ENCODE measurements at places on chromosomes 3 and 15. TPM values are rescaled to one million over a fixed set of nuclear protein-coding genes. Genes with fewer than 3 reads are reported as not detected.

Gene PCYT1A
- 48.7 TPM for total RNA-seq

GRCh38 chr3:60185161-60185560, 1066.1 kb downstream of the FHIT start:
- DNase-seq, result no peak

DNA sequence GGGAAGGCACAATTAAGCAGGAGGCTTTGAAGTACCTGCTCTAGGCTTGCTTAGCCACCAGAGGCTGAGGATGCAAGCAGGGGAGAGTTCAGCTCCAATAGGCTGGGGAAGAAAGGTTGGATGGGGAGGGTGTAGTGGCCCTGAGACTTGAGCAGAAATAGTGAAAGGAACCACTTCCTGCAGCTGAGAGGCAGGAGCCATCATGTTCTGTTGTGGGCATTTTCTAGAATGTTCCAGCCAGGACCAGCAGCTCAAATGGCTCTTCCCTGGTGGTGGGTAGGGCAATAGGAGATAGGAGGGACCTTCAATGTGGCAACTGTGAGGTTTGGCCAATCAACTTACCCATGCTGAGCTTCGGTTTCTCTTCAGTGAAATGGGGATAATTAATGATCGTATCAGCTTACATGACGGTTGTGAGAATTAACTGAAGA, 79.1 kb upstream of the CGNL1 start:
- DNase-seq, result no peak

- DNase-seq, result no peak
These were observed 308.1 kb upstream of the ATP10A start for GRCh38 chr15:26171266-26171665.

GRCh38 chr15:100309109-100310040, 32.4 kb downstream of the ADAMTS17 start:
- no peak for DNase-seq

- no peak for DNase-seq
These were observed 321.3 kb upstream of the GOLIM4 start for GRCh38 chr3:168417016-168417415.

DNA sequence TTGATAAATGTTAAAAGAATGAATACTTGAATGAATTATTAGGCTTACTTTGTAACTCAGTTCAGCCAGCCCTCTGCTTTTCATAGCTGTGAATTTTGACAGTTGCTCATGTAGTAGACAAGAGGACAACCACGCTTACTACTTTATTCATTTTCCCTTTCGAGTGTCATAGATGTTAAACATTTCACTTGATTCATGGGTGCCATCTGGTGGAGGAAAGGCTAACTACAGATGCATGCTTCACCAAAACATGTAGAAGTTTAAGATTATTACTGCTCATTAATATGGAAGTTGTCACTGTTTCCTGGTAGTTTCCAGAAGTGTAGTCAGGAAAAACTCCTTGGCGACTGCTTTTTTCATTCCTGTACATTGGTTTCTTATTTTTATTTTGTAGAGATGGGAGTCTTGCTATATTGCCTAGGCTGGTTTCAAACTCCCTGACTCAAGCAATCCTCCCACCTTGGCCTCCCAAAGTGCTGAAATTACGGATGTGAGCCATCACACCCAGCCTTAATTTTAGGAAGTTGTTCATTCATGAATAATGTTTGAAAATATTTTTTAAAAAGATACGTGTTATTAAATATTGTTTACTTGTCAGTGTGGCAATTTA, 163.2 kb downstream of the B3GALNT1 start:
- peak; percentile 61 for DNase-seq

Gene SPINT1
- total RNA-seq, result 0.90 TPM

Gene CHRNA7
- total RNA-seq, result 0.38 TPM

DNA sequence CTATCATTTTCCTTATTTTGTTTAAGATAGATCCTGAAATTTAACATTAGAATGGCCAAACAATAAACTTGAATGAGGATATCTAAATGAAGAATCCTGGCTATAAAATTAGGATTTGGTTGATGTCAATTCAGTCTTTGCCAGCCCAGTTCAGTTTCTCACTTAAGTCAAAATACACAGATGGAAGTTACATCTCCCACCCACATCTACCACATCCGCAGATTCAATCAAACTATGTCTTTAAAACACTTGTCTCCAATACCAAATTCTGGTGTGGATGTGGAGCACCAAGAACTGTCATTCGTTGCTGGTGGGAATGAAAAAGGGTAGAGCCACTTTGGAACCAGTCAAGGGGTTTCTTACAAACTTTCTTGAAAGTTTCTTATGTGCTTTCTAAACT, 18.2 kb downstream of the CBLB start:
- DNase-seq, result no peak

DNA sequence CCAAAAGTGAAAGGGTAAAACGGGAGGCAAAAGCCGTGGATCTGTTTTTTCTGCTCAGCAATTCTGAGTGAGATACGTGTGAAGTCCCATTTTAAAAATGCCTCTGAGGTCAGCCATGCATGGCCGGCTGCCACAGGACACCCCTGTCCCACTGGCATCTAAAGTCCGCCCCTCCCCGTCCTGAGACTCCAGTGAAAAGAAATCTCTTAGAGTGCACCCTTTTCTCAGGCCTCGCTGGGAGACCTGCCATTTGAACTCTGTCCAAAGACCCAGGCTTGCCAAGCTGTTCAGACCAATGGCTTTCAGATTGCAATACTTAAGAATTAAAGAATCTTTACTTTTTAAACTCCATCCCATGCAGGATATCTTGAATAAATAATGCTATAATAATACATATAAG, 61.0 kb upstream of the SLC24A5 start:
- DNase-seq, result no peak

GRCh38 chr3:119613201-119613600, 15.5 kb downstream of the PLA1A start:
- DNase-seq, result no peak

DNA sequence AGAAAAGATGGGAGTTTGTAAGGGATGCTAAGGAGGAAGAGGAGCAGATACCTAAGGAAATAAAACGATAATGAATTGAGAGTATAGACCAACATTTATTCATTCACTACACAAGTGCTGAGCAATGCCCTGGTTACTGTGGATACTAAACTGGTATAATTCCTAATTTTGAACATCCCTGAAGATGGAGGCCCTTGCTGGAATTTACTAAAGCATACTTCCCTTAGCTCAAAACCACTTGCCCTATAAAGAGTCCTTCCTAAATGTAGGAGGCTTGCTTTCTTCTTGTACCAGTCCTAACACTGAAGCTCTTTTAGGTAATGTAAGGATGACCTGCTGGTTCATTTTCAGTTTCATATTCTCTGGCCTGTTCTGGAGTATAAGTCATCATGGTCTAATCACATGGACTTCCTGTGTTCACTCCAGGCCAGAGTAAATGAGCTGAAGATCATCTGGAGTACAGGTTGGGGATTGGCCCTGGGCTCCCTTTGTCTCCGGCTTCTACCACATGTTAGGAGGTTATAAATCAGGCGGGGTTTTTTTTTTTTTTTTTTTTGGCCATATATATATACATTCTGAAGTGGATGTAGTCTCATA, 40.1 kb upstream of the MTMR10 start:
- DNase-seq, result peak; percentile 52

DNA sequence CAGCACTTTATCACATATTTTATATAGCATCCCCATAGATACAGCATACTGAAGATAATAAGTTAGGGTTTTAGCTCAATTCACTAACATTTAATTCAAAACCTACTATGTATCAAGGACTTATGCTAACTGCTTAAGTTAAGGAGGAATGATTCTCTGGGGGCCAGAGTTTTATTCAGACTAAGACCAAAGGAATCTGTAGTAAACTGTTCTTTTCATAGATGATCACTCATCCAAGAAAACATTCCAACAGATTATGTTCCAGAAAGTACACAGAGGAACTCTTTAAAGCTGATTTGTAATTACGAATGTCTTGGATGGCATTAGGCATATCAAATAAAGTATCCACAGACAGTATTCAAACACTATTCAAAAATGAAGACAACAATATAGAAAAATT, 226.4 kb downstream of the SCAPER start:
- no peak for DNase-seq

Gene RPS27L
- 245 TPM for total RNA-seq

- no peak for DNase-seq
These were observed 160.2 kb downstream of the ZPLD1 start for GRCh38 chr3:102595057-102595456.

DNA sequence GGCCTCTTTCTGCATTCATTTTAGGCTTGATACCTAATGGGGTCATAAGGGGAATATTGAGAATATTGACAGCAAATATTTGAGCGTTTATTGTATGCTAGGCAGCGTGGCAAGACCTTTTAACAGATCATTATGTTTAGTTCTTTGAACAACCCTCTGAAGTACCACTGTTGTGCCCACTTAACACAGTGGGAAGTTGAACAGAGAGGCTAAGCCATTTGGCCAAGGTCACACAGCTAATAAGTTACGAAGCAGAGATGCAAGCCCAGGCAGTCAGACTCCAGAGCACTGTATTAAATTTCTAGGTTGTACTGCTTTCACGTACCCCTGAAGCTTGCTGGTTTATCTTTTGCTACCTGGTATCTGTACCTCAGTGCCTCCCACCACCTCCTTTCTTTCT, 1.1 kb downstream of the RAB7A start:
- DNase-seq, result no peak

DNA sequence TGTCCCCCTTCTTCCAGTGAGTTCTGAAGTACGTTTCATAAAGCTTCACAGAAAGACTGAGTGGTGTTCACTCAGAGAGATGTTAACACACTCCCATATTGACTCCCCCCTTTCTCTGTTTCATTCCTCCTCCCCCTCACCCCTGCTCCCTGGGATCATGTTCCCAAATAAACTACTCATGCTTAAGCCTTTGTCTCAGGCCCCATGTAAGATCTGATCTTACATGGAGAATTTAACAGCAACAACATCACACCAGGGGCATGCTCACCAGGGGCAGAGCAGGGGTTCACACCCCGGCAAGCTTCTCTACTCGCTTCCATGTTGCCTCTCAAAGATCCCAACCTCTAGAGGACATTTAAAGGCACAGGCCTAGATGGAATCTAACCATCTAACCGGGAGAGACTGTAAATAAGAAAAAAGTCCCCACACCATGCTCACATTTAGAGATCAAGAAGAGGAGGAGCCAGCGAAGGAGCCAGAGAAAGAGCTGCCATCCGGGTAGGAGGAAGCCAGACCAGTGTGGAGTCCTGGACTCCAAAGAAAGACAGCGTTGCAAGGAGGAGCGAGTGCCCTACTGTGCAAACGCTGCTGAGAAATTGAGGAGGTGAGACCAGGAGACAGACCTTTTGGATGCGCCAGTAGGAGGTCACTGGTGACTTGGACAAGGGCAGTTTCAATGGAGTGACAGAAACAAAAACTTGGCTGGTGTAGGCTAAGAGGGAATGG, 21.4 kb upstream of the SRP14 start:
- no peak for DNase-seq

Gene ARHGEF3
- 10.6 TPM for total RNA-seq

DNA sequence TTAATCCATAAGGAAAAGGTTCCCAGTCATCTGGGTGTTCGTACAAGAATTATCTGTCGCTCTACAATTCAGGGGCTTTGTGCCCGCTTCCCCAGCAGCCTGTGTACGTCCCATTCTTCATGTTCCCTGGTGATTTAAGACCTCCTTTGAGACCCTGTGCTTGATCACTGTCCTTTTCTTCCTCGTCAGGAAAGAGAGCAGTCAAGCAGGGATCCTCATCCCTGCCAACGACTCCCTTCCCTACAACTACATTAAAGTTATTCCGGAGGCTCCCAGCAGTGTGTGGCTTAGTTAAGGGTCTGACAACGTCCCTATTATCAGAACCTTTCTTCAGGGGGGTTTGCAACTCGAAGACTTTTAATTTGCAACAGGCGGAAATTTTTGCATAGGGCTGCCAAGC, 175.7 kb downstream of the FOXP1 start:
- DNase-seq, result no peak

All from dermis microvascular lymphatic vessel endothelial cell (primary cell).